ENCODE measurements at places on chromosomes 11 and 22.

- DNase-seq: no peak
These were observed 78.3 kb upstream of the SHISAL1 start for GRCh38 chr22:44391015-44391414.

GRCh38 chr22:19703869-19704268 is 10.4 kb upstream of the SEPTIN5 start:
- DNase-seq: no peak

DNA sequence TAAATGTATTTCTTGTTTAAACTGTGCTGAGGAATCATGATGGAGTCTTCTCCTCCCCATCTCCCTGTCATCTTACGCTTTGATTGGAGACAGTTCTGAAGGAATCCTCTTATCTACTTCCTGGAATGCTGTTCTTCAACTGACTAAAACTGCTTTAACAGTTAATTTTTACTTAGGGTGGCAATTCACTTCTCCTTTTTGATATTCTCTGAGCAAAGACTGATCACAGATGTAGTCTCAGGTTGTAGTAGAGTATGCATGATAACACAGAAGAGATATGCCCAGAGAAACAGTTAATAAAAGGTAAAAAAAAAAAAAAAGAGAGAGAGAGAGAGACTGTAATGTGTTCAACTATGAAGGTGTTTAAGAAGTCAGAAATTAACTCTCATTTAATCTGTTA is 1.4 kb upstream of the CASP5 start:
- no peak for DNase-seq

DNA sequence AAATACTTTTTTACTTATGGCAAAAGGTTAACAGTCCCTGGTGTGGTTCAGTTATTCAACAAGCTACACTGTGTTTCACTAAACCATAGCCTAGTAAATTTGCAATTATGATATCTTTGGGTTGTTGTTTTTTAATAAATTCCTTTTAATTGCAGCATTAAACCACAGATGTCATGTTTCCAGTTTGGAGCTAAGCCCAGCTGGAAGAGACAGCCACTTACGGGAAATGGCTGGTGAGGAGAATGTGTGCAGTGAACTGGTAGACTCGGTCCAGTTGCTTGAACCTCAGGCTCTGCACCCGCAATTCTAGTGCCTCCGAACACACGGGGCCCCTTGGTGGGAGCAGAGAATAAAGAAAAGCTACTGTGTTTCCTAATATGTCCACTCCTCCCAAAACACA is 70.8 kb downstream of the WNT11 start:
- no peak for DNase-seq

DNA sequence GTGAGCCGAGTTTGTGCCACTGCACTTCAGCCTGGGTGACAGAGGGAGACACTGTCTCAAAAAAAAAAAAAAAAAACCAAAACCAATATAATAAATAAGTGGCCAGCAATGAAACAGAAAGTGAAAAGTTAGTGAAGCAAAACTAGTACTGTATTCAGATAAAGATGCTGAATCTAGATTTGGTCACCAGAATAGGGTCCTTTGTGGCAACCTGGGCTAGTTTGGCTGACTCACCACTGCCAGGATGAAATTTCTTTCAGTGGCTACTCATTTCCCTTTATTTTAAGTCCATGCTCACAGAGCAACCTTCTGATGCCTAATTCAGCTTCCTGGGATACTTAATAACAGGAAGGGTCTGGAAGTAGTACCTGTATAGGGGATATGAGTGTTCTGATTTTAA is 26.0 kb downstream of the LIMK2 start:
- DNase-seq: peak; percentile 42

DNA sequence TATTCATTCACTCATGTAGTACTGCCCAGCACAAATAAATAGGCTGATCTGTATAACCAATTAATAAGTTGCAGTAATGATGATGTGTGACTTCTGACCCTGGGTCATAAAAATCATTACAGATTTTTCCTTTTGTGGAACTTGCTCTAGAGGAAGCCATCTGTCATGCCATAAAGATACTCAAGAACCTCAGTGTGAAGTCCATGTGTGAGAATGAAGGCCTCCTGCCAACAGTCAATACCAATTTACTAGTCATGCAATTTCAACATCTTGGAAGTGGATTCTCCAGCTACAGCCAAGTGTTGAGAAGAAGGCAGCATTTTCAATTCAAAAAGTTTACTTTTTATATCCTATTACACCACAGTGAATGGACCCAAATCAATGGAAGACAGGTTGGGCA is 435.6 kb upstream of the LRRC4C start:
- DNase-seq: no peak

DNA sequence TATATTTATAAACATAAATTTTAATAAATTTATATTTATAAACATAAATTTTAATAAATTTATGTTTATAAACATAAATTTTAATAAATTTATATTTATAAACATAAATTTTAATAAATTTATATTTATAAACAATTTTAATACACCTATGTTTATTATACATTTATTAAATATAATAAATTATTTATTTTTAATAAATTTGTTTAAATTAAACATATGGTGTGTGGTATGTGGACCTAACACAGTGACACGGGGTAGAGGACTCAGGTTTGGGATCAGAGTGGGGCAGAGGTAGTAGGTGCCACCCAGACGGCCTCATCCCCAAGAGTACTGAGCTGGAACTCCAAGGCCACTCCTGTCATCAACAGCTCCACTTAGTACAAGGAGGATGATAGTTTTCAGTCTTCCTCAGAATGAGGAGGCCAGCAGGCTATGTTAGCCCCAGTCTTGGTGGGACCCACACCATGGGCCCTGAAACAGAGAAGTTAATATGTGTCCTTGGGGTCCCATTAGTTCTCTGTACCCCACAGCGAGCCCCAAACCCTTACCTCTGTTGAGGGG is 46.7 kb upstream of the BID start:
- no peak for DNase-seq

DNA sequence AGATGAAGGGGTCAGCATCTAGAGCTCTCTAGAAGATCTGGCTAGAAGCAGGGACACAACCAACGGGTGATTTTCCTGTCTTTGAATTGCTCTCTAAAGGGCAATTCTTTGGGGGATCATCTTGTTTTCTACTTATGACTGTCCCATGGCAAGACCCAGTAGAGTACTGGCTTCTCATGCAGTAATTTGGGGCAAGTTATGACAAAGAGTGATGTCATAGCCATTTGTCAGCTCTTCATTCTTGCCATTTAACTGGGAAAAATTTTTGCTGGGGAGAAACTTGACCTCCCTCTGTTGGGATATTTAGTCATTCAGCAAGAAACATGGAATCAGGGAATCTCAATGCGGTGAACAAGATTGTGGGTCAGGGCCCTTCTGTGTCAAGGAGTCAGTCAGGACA is 80.4 kb downstream of the SLC1A2 start:
- no peak for DNase-seq

- peak; percentile 58 for DNase-seq
These were observed 34.0 kb downstream of the HIPK3 start for GRCh38 chr11:33291004-33291777.

- DNase-seq: no peak
These were observed 29.0 kb downstream of the SHANK3 start for GRCh38 chr22:50701428-50702154.

- DNase-seq: peak; percentile 75
These were observed 6.5 kb upstream of the MFNG start for GRCh38 chr22:37492428-37493344.

DNA sequence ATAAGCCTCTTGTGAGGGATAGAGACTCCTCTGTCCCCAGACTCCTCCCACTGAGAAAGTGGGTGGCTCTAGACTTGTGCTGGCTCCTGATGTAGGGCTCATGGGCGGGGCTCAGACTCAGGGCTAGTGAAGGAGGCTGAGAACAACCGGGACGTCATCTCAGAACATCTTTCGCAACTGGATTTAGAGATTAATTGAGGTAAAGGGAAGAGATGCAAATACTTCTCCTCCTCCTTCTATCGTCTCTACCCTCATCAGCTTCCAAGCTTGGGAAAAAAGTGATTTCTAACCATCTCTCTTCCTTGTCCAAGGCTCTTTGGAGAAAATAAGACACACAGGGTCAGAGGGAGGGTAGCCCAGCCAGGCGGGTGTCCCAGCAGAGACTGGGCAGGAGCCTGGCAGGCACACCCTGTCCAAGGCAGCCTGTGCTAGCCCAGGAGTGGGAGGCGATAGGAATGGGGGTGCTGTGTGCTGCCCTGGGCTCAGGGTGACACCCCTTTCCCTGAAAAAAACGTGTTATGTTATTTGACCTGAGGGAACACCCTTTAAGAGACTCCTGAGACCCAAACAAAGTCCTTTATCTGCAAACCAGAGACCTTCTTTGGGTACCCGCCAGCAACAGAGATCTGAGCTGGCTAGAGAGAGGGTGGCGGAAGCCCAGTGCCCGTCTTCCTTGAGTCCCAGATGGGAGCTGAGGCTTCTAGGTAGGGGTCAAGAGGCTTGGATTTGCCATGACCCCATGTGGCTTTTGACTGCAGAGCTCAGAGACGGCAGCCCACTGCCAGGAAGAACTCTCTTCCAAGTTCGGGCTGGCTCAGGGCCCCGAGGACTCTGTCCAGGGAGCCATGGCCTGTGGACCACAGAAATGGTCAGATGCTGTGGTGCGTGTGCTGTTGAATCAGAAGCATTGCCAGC is 160.9 kb downstream of the ADAMTS15 start:
- no peak for DNase-seq

- no peak for DNase-seq
These were observed 21.2 kb downstream of the PDE2A start for GRCh38 chr11:72652873-72653630.

DNA sequence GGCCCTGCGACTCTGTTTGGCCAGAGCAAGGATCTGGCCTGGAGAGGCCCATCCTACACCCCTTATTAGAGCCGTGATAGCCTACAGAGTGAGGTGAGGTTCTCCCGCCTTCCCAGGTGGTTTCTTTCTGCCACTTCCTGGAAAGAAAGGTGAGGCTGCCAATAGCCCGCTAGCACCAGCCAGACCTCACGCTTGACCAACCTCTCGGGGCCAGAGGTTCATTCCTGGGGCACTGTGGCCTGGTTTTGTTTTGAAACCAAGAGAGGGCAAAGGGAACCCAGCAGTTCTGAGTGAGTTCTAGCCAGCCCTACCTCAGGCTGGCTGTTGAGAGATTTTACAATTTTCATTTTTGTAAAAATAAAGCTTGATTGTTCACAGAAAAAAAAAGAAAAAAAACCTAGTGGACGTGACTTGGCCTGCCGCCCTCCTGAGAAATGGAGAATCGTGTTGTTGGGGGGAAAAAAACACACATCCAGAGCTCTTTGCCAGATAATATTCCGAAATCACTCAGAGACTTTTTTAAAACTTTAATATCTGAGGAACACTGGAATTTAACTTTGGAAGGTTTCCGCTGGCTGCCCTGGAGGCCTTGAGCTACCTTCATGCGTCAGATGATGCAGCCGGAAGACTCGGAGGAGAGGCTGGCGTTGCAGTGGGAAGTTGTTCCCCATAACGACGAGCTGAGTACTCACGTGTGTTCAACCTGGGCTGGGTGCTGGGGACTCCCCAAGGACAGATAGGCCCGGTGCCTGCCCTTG is 84.5 kb downstream of the BCR start:
- DNase-seq: no peak

- no peak for DNase-seq
These were observed 1.8 kb upstream of the RAB3IL1 start for GRCh38 chr11:61918938-61919704.

DNA sequence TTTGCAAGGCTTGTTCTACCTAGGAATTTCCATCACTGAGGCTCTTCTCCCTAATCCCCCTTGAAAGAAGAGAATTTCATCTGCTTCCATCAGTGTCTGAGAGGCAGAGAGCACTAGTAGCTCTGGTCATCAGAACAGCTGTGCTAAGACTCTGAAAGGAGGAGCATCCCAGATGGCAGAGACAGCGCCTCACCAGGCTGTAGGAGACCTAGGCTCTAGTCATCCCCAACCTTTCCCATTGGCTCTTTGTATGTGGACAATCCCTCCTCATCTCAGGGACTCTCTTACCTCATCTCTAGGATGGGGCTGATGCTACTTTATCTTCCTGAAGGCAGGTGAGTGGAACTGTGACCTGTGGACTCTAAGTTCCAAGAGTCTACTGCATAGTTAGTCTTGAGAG is 8.8 kb upstream of the OR9I1 start:
- no peak for DNase-seq

DNA sequence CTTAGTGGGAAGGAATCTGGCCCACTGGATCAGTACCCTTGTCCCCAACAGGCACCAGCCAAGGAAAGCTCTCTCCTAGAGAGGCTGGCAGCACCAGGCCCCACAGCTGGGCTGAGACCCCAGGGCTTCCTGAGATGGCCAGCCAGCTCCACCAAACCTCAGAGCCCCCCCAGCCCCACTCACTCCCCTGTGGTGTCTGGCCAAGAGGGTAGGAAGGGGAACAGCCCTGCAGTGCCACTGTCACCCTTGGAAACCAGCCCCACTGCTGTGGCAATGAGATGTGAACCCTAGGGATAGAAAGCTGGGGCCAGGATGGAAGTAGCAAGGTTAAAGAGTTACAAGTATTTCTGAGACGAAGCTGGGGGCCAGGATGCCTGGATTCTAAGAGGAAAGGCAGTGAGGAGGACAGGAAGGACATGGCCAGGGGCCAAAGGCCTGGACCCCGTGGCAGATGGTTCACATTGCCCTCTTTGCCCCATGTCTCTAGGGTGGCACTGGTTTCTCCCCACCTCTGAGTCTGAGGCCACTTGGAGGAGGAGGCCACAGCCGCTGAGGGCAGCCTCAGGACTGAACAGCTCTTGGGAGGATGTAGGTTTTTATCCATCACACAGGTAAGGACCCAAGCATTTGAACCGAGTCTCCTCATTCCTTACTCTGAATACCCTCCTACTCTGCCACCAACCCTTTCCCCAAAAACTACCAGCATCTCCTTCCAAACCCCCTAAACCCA is 28.8 kb downstream of the NRXN2 start:
- DNase-seq: no peak

- no peak for DNase-seq
These were observed 63.5 kb downstream of the BRD1 start for GRCh38 chr22:49764127-49764581.

- no peak for DNase-seq
These were observed 669 bp upstream of the GAL3ST1 start for GRCh38 chr22:30574997-30575671.
